ENCODE measurements at places on chromosomes 4 and X. TPM values are rescaled to one million over a fixed set of nuclear protein-coding genes. Genes with fewer than 3 reads are reported as not detected.

GRCh38 chr4:143489106-143489505 lies 24.4 kb upstream of the SMARCA5 start:
- DNase-seq, result no peak

GRCh38 chr4:86054286-86055032 lies 305.4 kb downstream of the MAPK10 start:
- DNase-seq, result no peak

SLITRK4 gene
- 1.5 TPM for total RNA-seq

EXOC1L gene
- not detected for total RNA-seq

DNA sequence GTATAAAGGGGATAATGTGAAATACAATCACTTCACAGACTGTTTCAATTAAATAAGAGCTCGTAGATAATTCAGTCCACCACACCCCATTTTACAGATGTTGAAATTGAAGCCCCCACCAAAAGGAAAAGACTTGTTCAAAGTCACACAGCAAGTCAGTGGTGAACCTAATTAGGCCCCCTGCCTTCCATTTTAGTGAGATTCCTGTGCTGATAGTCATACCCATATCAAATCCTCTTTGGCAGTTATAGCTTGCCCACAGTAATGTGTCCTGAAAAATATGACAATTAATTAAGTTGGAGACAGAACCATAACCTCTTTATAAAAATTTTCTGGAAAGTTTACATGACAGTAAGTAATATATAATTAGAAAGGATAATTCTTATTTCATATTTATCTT lies 58.0 kb downstream of the AR start:
- DNase-seq, result no peak

ABCE1 gene
- total RNA-seq, result 43.8 TPM

DNA sequence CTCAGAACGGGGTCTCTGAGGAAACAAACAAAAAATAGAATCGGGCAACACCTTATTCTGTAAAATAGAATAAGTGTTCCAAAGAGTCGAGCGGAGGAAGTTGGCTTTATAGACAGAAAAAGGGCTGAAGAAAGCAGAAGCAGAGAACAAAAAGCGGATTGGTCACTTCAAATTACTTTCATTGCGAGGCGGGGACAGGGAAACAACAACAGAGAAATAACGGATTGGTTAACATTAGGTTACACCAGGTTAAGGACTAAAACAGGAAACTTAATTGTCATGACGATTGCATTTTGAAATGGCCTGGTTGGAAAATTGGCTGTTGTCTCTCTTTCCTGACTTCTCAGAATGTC lies 433 bp upstream of the COQ2 start:
- DNase-seq, result no peak

DNA sequence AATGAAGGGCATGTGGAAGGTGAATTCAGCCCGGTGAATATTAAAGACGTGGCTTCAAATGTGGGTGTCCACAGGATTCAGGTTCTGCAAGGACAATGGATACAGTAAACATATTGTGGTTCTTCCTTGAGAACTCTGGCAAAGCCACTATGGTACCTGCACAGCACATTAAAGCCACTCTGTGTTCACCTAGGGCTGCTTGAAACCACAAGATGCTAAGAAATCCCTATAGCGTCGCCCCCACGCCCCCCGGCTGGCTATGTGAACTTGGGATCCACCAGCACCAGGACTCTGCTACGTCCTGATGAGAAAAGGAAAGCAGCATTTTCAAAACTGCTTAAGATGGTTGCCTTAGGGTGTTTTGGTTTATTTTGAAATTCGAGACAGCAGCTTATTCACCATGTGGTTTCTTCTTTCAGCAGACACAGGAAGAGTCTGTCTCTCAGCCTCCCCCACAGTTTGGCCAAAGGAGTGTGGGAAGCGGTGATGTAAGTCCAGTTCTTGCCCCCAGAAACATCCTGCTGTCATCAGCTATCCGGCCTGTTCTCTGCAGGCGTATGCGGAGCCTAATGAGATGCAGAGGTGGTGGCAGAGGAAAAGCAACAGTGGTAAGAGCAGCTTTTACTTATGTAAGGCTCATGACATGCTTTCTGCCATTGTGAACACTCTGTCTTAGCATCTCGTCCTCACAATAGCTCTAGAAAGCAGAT lies 111.5 kb downstream of the AFAP1 start:
- DNase-seq, result peak; percentile 81

PLXNB3 gene
- 73.1 TPM for total RNA-seq

- DNase-seq, result no peak
Observed at GRCh38 chr4:128380306-128380705, 92.7 kb upstream of the PGRMC2 start.

- DNase-seq, result no peak
Observed at GRCh38 chr4:13541176-13541604, 3.1 kb downstream of the NKX3-2 start.

- no peak for DNase-seq
Observed at GRCh38 chr4:55896622-55897021, 43.2 kb downstream of the EXOC1 start.

STK26 gene
- 1.7 TPM for total RNA-seq

- DNase-seq, result no peak
Observed at GRCh38 chr4:124202099-124202498, 510.4 kb downstream of the ANKRD50 start.

SPANXC gene
- not detected for total RNA-seq

DNA sequence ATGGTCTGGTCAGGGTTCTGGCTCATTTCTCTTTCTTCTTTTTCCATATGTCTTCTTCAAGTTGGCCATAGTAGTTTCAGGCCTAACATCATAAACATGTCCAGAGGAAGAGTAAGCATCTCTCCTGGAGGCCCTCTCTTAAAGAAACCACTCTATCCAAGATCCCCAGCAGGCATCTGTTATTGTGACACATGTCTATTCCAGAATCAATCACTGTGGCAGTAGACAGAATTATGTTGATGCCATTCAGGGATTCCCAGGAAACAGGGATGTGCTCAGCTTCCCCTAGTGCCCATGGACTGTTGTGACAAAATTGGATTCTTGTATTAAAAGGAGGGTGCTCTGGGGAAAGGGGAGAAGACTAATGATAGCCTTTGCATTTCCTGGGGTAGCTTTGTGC lies 224.0 kb downstream of the HNRNPD start:
- DNase-seq, result no peak

DNA sequence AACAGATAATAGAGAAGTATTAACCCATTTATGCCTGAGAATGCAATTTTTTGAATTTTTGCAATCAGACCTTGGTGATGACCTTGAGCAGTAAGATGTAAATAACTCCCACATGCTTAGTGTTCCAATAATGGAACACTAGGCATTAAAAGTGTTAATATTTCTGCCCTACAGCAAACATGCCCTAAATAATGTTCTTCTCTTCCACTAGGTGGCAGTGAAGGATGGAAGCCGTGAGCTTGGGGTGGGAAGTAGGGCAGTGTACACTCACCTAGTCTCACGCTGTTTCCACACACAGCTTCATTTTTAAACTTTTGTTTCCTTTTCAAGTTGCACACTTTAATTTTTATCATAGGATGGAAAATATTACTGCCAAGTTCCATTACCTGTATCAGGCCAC lies 613.1 kb upstream of the HS3ST1 start:
- no peak for DNase-seq

DNA sequence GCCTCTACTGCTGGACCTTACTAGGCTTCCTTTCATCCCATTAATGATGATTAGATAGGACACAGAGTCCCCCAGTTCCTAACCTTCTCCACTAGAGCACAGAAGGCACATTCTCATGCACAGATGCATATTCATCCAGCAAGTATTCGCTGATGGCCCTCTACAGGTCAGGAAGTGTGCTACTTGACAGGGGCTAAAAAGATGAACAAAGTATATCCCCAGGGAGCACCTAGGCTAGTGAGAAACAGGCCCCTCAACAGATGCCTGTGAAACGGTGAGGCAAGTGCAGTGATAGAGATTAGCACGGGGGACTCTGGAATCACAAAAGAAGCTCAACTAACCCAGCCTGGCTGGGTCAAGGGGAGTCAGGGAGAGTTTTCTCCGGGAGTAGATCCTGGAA lies 95.8 kb downstream of the MGST2 start:
- no peak for DNase-seq

- no peak for DNase-seq
Observed at GRCh38 chrX:78104447-78105176, 564 bp downstream of the PGK1 start.

CD38 gene
- total RNA-seq, result 3.4 TPM

DNA sequence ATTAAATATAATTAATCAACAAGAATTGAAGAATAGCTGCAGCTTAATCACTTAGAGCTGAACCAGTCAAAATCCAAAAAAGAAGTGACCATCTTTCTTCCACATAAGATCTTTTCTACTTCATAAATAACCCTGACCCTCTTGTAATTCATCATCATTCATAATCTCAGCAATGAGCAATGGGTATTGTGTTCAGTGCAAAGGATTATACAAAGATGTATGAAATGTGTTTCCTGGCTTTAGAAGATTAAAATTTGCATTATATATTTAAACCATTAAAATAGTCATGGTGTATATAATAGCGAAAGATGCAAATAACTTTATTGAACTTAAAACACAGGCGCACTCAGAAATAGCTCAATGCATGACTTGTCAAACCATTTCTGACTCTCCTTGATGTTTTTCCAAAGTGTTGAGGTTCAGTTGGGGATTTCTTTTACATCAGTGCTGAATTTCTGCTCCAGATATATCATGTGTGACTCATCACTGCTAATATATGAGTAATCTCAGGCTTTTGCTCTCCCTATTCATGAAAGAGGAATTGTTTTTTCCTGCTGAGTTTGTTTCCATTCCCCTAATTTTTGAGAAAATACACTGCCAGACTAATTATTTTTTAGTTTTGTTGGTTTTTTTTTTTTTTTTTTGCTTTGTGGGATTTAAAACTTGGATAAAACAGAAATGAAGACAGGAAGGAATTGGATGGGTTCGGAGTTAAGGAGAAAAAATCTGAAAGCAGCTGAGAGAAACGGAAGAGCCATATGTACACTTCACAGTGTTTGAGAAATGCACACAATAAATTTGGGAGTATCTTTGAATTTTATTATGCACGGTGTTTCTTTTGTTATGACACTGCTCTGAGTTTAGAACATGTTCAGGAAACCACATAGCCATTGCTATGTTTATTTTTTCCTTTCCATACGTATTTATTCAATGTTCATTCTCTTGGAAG lies 290.1 kb upstream of the PCDH7 start:
- no peak for DNase-seq

- DNase-seq, result no peak
Observed at GRCh38 chr4:51885363-51885762, 42.4 kb downstream of the DCUN1D4 start.

DNA sequence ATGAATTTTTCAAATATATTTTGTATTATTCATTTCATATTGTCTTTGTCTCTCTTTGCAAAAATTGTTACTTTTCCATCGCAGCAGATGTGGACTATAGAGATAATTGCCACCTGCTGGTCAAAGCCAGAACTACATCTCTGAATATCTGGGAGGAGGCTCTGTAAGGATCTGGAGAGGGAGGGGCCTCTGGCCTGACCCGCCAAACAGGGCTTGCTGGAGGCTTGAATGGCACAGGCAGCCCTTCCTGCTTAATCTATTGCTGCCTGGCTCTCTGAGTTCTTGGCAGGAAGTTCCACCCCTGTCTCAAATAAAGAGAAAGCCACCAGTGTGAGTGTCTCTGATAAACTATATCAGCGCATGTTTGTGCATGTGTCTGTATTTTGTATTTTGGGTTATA lies 132.4 kb downstream of the ZMAT1 start:
- peak; percentile 86 for DNase-seq

GRCh38 chrX:10106806-10107205 lies 50.0 kb upstream of the CLCN4 start:
- no peak for DNase-seq

GRCh38 chrX:125132274-125132673 lies 187.4 kb upstream of the TEX13C start:
- no peak for DNase-seq

DNA sequence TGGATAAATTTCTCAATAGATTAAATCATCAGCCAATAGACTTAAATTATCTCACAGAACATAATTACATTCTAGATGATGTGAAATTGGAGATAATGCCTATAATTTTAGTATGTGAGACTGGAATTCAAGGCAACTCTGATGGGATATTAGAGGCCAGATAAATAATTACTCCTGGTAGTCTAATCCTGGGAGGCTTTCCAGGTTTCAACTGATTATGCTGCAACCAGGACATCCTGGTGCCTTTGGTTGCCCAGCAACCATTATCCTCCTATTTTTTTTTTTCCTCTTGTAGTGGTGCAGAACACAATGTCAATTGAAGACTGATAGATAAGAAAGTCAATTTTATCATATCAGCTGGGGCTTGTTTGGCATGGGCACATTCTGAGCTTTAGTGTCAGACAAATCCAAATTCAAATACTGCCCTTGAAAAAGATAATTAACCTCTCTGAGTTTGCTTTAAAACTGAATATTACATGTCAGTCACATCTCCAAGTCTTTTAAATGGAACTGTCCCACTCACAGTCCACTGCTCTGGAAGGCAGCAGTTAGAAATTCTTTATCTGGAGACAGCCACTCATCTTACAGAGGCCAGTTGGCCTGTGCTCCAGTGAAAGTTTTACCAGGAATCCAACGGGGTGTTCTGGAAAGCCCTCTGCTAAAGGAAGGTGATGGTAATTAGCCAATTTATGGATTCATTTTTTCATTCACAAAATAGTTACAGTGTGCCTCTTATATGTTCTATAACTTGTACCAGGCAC lies 95.3 kb upstream of the GUCY1A1 start:
- no peak for DNase-seq

HMGN5 gene
- total RNA-seq, result 9.5 TPM

- DNase-seq, result no peak
Observed at GRCh38 chr4:4805887-4806286, 53.6 kb upstream of the MSX1 start.

DNA sequence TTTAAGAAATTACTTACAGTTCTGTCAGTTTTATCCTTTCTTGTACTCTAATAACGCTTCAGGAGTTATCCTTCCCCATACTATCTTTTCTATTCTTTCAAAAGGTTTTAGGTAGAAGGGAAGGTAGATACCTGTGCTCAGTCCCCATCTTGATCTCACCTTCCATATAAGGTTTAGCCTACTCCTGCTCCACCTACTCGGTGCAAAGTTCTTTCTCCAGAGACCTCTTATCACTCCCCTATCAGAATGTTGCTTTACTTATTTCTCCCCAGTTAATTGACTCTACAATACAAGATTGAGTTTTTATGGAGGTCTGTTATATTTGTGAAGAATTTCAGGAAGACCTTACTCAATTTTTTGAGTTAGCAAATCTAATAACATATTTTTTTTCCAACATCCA lies 33.9 kb downstream of the SPRY1 start:
- DNase-seq, result no peak

DNA sequence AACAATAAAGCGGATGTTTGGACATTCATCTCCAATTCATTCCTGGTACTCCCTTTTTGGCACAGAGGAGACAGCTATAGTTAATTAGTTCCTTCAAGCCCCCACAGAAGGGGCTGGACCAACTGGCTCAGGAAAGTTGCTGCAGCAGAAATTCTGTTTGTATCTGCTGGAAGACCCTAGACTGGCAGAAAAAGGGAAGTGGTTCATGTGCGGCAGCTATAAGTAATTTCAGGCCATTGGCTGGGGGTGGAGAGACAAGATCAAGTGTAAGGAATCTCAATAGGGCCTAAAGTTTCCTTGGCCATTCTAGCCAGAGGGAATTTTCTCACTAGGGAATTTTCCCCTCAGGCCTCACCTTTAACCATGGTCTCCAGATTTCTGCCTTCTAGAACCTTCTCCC lies 89.9 kb upstream of the DHX15 start:
- DNase-seq, result no peak

All from sciatic nerve (tissue), 2 donors.